ENCODE measurements at places on chromosomes 5 and 9.

GRCh38 chr5:142568283-142568995, 117.5 kb downstream of the FGF1 start:
- no peak for DNase-seq

- no peak for DNase-seq
These were observed 139.9 kb downstream of the PALM2AKAP2 start for GRCh38 chr9:109919736-109920408.

DNA sequence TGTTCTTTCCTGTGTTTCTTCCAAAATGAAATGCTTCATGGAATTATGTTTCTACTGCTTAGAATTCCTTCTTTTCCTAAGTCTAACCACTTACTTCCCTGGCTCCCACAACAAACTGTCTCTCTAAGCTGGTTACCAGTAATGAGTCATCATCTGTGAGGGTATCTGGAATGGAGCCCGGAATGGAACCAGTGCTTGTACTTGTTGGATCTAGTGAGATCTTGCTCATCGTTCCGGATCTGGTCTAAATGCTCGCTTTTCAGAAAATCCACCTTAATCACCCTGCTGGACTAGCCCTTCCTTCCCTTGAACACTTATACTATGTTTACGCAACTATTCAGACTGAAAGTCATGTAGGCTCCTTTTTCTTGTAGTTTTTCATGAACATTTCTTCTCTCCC, 184.8 kb downstream of the PBX3 start:
- no peak for DNase-seq

DNA sequence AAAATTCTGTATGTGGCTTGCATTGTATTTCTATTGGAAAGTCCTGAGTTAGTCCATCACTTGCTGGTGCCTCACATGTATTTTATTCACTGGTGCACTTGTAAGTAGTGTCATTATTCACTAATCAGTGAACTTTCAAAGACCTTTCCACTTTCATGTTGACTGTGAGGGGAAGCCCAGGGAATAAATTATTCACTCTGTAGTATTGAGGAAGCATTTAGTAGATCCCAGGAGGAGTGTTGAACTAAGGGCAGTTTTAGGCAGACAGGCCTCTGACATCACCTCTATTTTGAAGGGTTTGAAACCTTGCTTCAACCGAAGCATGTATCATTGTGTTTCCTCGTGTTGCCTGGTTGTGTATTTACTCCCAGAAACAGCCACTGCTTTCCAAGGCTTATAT, 705.4 kb upstream of the RIOK2 start:
- no peak for DNase-seq

- no peak for DNase-seq
These were observed 296 bp downstream of the ZSWIM6 start for GRCh38 chr5:61332358-61332749.

DNA sequence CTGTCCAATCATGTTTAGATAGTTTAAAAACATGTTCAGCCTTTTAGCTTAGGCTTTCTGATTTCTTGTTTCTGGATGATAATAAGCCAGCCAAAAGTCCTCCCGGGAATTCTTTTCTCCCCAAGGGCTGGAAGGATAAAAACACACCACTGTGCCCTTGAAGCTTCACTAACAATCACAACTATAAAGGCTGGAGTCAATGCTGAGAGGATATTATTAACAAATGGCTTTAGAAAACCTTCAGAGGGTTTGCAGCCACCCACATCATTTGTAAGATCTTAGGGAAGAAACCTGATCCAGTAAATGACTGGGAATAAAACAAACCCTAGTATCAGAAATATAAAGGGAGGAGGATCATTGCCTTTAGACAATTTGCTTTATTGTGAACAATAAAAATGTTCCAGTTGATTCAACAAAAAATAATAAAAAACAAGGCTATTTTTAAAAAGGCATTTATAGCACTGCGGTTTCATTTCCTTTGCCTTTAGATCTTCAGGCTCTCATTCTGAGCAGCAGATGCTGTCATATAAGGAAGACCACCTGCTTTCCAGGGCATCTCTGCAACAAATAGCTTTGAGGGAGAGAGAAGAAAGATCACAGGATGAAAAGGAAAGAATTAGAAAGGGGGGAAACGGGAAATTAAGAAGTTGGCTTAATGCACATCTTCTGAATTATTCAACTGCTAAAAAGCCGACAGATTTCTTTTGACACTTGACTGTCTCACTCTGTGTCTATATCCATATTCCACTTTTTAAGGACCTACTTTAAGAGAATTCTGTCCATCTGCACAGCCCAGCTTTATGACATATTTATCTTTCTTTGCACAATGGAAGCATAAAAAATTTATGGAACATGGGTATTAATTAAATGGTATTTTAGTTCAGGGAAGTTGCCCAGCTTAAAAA, 277.2 kb upstream of the SLC24A2 start:
- DNase-seq = no peak

- DNase-seq = no peak
These were observed 334.4 kb upstream of the ACTBL2 start for GRCh38 chr5:57817001-57817453.
